ENCODE measurements at places on chromosomes 5 and 9. TPM values are rescaled to one million over a fixed set of nuclear protein-coding genes. Genes with fewer than 3 reads are reported as not detected.

Gene RGMB
- total RNA-seq: 13.8 TPM

Gene TMC1
- not detected for total RNA-seq

Gene DOK3
- total RNA-seq: 82.5 TPM

Gene SPDL1
- total RNA-seq: 13.3 TPM

GRCh38 chr9:90114641-90115425 is 510.0 kb downstream of the GADD45G start:
- no peak for DNase-seq

- DNase-seq: no peak
Observed at GRCh38 chr5:149383399-149383798, 4.3 kb upstream of the IL17B start.

DNA sequence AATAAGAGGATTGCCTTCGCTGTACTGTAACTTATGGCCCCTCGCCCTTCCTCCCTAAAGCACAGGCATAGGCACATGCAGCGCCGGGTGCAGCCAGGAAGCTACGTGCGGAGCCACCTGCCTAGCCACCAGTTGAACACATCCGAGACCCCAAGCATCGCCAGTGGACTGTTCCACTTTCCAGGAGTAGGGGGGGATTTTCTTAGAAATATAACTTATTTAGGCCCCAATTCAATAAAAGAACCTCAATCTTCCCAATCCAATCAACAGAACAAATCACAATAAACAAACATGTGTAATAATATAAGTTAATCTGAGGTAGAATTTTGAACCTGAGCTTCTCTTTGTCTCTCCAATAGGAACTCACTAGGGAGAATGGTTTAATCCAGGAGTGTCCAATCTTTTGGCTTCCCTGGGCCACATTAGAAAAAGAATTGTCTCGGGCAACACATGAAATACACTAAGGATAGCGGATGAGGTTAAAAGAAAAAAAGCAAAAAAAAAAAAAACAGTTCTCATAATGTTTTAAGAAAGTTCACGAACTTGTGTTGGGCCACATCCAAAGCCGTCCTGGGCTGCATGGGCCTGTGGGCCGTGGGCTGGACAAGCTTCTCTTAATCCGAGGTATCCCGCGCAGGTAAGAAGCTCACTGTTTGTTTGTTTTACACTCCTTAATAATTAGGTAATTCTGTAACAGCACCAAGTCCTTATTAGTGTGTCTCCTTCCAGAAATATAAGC is 22.0 kb upstream of the NIPBL start:
- no peak for DNase-seq

- DNase-seq: no peak
Observed at GRCh38 chr9:17810728-17811571, 232.1 kb downstream of the SH3GL2 start.

DNA sequence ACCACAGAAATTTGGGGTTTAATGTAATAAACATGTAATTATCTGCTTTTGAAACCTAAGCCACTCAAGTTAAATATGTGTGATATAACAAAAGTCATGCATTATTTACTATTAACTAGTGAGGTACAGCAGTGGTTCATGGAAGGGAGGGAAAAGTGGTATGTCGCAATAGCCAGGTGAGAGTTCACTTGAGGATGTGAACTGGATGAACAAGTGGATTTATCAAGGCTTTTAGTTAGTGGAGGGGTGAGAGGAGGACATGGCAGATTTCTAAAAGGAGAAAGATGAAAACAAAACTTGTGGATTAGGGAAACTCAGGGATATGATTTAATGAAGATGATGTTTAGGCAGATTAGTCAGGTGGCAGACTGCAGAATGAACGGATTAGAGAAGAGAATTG is 141.3 kb upstream of the NFIB start:
- no peak for DNase-seq

DNA sequence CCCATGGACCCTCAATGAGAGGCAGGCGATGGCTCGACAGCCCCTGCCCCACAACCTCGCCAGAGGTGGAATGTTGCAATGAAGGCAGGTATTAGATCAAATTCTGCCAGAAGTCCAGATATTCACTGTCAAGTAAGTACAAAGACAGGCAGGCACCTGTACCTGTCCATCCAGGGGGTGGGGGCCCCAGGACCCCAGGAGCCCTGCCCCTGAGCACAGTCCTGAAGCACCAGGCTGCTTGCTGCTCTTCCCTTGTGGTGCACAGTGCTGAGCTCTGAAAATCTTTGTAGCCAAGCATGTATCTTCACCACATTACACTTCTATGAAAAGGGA is 26.2 kb upstream of the HMCN2 start:
- DNase-seq: no peak

- no peak for DNase-seq
Observed at GRCh38 chr5:4773827-4774317, 366.3 kb upstream of the ADAMTS16 start.

DNA sequence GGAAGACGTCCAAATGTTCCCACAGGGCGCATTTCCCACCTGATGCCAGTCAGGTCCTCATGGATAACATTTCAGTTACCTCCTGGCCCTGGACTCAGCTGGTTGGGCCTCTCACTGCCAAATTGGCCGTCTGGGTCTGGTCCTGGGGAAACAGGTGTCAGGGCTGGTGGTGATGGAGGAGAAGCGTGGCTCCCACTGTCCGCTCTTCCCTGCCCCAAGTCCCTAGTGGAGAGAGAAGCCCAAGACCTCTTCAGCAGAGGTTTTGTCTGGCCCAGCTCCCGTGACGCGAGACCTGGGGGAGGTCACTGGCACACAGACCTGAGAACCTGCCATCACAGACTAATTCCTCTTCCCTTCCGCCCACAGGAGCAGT is 27.8 kb upstream of the PRDM12 start:
- DNase-seq: no peak

DNA sequence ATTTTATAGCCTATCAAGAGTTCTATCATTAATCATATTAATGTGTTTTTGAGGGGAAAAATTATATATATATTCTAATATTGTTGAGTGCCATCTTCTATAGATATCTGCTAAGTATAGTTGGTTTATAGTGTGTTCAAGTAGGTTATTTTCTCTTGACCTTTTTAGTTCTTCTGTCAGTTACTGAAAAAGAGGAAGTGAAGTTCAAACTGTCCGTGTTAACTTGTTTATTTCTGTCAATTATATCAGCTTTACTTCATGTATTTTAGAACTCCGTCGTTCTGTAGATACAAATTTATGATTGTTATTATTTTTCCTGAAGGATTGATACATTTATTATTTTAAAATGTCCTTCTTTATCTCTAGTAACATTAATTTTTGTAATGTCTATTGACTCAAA is 1209.1 kb downstream of the CDH12 start:
- DNase-seq: no peak

Measured in activated B cell treated with CpG ODN at 0.5 μM for 24 hours (primary cell).